ENCODE measurements at places on chromosomes 1 and 21.
A peak's percentile ranks its signal among the peaks of the same experiment; 100 is the strongest.

- DNase-seq, result peak; percentile 65
Observed at GRCh38 chr1:201653883-201654282, 115.0 kb downstream of the NAV1 start.

GRCh38 chr21:38930853-38931252, 125.1 kb downstream of the ETS2 start:
- DNase-seq, result peak; percentile 87

DNA sequence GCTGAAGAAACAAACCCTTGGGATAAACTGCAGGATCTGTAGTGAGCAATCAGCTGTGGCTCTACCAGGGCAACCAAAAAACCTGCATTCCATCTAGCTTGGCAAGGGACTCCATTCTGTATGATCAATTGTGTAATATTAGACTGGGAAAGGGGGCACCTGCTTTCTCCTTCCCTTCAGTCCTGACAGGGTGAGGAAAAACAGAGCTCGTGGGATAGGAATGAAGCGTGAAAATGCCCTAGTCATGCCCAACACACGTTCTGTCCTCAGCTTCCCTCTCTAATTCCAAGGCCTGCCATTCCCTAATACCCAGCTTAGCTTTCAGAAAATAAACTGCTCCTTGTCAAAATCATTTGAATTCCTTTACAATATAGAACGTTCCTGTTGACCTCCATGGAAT, 442.3 kb downstream of the PLPP3 start:
- no peak for DNase-seq

GRCh38 chr1:161091796-161092507, 2.6 kb upstream of the NECTIN4 start:
- DNase-seq, result no peak

DNA sequence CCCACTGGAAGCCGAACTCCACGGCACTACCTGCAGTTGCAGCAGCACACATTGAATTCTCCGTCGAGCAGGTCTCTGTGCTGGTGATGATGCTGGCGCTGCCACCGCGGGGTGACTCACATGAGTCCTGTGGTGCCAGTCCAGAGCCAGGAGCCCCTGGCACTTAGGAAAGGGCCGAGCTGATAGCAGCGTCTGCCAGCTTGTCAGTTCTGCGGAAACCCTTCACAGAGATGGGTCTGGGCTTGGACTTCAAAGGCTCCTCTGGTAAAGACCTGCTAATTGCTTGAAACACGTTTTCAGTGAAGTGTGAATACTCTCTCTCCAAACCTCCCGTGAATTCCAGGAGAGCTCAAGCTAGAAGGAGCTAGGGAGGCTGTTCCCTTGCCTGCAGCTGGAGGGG, 92.2 kb downstream of the GRIK3 start:
- DNase-seq, result no peak

DNA sequence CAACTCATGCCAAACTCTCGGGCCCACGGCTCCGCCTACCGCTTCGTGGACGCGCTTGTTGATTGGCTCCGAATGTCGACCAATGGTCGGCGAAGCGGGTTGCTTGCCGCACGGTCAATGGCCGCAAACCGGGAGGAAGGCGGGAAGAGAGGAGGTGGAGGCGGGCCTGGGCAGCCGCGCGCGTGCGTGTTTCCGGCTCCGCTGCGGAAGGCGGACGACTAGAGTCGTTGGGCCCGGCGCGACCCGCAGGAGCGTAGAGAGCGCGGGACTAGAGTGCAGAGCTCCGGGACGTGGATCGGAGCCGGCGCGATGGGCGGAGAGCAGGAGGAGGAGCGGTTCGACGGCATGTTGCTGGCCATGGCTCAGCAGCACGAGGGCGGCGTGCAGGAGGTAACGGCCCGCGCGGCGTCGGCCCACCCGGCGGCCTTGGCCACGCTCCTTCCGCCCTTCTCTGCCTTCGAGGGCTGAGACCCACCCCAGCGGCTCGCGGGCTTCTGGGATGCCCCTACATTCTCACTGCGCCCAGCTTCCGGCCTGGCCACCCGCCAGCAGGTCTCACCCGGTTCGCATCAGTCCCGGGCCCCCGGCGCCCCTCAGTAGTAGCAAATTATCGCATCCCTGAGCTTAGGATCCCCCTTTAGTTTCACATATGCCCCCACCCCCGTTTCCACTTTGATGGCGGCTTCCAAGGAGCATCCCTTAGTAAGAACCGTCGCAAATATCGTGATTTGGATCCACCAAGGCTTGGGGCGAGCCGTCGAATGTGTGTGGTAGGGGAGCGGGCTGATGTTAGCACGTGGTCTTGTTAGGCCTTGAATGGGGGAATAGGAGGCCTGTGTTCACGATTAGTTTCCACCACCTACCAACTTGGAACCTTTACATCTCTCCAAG, at the start of gene NUDC:
TSS of gene NUDC (plus strand) at position 204 of the 891 bp plus-strand sequence. CDS start at position 310, 106 bp downstream.
- DNase-seq, result peak; percentile 96

DNA sequence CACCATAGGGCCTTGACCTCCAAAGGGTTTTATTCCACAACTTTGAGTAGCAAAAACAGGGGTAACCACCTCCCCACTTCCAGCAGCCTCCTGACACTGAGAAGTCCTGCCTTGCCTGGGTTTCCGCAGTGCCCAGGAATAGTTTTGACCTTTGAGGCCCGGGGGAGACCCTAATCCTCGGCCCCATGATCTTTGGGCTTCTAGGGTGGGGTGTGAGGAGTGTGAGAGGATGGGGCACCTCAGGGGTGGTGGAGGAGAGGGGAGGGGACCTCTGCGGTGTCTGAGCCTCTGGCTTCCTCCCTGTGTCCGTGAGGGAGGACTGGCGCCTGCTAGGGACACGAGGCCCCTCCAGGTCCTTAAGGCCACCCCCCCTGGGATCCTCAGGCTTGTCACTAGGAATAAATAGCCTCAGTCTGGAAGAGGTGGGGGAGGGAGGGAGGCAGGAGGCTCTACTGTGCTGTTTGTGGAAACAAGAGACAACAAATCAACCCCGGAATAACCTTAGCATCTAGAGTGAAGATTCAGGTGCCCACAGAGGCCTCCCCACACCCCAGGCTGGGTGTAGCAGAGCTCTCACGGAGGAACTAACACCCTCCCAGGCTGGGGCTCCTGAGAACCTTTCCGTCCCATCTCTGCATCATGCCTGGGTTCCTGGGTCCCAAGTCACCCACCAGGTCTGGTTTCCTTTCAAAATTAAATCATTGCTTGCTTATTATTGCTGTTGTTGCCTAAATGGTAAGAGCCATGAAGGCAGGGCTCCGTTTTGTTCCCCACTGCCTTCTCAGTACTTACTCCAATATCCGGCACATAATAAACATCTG, 904 bp upstream of the FHL3 start:
- no peak for DNase-seq

GRCh38 chr1:47235806-47236205, 3.8 kb upstream of the TAL1 start:
- DNase-seq, result no peak

DNA sequence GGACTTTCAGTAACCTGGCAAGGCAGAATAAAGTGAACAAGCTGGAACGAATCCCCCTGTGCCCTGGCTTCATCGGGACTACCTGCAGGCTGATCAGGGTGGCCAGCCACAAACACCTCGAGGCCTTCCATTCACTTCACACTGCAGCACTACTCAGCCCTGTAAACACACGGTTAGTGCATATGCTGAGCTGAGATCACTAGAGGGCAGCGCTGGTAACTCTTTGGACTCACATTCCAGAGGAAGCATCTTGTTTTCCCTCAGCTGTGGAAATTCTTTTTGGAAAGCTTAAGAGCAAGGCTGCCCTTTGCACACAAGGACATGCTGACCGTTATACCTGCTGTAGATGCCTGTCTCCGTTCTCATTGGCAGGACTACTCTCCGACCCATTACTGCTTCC, 32.1 kb downstream of the PCSK9 start:
- peak; percentile 45 for DNase-seq

DNA sequence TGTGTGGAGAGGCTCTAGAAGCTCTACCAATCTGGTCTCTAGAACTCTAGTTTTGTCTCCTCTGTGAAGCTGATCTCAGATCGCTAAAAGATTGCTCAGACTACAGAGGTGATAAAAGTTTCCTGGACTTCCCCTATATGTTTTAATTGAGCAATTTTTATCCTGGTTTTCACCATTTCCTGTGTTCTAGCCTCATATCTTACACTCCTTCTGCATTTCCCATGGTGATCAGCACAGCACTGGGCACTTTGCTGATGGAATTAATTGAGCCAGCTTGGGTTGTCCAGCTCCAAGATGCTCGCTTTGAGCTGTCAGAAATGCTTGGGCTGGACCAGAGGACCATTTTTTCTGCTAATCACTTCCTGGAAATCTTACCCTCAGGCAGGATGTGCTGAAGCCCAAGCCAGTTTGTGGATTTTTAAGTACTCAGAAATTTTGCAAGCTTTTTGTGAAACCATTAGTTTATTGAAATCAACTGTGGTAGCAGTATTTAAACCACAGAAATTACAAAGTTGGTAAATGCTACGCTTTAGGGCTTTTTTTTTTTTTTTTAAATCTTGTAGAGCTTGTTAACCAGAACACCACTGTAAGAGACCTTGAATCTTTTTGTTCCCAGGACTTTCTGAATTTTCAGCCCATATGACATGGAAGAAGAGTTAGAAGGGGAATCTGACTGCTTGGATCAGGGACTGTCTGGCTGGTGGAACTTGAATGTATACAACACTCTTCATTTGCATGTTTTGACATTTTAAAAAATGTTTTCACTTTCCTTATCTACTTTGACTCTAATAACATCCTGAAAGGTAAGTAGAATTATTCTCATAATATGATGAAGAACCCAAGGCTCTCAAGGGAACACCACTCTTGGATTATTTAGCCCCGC, 28.4 kb downstream of the CD48 start:
- peak; percentile 9 for DNase-seq

DNA sequence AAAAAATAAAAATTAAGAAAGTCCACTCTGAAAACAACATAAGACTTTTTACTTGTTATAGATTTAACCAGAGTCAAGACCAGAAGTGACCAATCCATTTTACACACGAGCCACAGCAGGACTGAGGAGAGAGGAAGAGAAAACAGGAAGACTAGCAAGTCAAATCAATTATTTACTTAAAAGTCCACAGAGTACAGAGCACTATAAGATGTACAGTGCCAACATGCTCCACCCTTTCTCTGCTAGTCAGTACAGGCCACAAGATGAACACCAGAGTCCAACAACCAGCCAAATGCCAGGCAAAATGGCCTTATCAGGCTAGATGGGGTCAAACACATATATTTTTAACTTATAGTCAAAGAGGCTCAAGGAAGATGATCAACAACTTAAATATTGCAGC, 19.5 kb downstream of the LUZP1 start:
- DNase-seq, result no peak

GRCh38 chr1:15761366-15762128, 3.0 kb downstream of the FBLIM1 start:
- DNase-seq, result no peak

DNA sequence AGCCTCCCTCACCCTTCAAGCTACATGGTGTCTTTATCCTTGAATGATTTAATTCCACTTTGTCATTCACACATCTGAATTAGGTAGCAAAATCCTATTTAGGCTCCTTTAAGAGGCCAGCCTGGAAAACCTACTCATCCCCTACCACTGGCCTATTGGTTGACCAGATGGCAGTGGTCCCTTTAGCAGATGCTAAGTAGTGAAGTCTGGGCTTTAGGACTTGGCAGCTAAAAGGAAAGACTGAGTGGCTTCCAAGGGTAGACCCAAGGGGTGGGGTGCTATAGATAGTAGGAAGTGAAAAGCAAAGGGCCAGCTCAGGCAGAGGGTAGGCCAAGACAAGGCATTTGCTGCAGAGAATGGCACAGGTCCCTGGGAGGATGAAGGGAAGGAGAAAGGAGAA, 46.6 kb downstream of the KCNJ6 start:
- DNase-seq, result no peak

DNA sequence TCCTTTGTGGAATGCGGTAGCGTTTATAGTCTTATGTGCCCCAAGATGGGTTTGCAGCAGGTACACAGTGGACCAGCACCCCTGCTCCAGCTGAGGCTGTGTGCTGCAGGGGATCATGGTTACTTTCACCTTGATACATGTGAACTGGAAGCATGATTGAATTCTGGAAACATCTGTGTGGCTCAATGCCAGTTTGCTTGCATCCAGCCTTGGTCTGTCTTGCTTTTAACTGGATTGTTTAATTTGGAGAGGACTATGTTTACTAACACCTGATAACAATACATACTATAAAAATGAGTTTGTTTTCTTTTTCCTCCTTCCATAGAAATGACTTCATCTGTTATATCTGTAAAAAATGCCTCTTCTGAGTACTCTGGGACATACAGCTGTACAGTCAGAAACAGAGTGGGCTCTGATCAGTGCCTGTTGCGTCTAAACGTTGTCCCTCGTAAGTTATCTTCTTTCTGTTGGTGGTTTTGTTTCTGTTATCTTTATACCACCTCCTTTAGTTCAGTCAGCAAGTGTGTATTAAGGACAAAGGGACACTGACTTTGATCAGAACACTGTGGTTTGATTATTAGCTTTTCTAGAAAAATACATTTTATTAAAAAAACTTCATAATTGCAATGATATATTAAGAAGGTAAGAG, 47.7 kb downstream of the CXADR start:
- no peak for DNase-seq

- no peak for DNase-seq
Observed at GRCh38 chr1:13820456-13820855, 120.5 kb downstream of the PRDM2 start.

DNA sequence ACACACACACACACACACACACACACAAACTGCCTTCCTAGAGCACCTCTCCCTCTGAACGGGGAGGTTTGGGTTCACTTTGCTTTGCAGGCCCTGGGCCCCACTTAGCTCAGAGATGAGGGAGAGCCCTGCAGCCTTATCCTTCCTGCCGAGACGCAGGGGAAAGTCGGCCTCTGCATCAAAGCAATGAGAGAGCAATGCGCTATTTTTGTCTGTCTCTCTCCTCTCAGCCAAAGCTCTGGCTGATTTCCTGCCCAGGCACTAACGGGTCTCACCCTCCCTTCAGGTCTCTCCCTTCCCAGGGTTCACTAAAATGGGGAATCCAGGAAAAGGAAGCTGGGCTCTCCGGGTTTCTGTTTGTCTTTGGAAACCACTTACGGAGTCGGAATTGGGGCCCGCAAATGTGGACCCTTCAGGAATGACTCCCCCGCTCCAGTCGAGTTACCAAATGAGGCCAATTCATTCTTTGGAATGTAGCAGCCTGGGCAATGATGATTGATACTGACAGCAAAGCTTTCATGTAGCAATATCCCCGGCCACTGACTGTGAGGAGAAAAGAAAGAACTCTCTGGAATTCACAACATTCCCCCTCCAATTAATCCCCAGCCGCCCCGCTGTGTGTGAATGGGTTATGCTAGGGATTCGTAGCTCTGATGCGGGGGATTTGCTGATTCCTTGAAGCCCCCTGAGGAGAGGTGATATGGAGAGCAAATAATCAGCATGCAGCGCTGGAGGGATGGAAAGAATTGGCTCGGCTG, 61.5 kb upstream of the WLS start:
- DNase-seq, result no peak

DNA sequence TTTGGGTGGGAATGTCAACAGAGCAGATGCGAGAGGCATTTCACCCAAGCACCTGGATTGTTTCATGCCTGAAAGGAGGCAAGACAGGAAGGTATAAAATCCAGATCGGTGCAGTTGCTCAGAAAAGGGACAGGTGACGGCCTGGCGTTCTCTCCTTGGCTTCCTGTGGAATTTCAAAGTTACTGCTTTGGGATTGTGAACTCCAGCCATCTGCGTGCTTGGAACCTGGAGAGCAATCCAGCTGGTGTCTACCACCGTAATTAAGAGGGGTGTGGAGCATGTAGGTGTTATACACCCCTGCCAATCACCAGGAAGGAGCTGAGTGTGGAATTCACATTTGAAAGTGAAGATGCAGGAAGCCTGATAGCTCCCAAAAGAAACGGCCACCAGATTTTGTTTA, 286.1 kb downstream of the KIF26B start:
- no peak for DNase-seq

GRCh38 chr1:58870298-58870676, 86.4 kb upstream of the JUN start:
- DNase-seq, result peak; percentile 24
